Bronchial epithelial cell (primary cell): ENCODE measurements at places on chromosomes 4 and X. TPM values are rescaled to one million over a fixed set of nuclear protein-coding genes. Genes with fewer than 3 reads are reported as not detected.

Gene RGS12
- 34.2 and 41.7 TPM in 2 replicates for total RNA-seq

DNA sequence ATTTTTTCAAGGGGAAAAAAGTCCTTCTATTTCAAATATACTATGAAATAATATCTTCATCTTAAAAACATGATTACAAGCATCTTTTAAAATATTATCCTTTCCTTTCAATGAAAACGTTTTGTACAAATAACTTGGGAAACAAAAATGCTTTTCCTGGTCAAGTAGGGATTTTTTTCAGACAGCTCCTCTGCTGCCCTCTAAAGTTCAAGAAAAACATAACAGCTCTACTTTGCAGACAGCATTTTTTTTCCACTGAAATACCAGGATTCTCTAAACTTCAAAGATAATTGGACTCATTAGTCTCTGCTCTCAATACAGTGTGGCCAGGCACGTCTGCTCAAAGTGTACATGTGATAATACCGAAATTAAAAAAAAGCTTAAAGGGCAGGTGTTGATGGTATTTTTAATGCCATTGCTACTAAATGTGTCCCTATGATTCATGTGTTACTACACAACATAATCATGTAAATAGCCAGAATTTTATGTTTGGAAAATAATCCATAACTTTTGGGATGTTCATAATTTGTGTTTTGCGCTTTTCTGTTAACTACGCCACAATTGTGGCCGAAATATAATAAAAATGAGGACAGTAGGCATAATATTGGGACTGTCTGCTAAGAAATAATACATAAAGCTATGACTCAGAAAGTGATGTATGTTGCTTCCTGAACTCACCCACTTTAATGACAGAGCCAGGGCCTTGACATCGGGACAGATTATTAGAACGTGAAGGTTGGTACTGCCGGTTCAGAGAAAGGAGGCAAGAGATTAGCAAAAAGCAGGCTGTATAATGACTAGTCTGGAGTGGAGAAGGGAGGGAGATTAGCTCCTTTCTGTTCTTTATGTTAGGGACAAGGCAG is 478.9 kb downstream of the KCNIP4 start:
- DNase-seq, result peak; percentile 25

Gene CHRNA9
- total RNA-seq, result 0.13 and 0.26 TPM in 2 replicates

- DNase-seq, result no peak
Observed at GRCh38 chrX:44957848-44958247, 84.9 kb downstream of the KDM6A start.

Gene MAGEC1
- total RNA-seq, result not detected in 2 replicates

GRCh38 chrX:128653524-128654060 is 601.4 kb upstream of the ACTRT1 start:
- no peak for DNase-seq

Gene CABS1
- not detected in 2 replicates for total RNA-seq

GRCh38 chrX:1323315-1323714 is 13.3 kb upstream of the IL3RA start:
- no peak for DNase-seq

DNA sequence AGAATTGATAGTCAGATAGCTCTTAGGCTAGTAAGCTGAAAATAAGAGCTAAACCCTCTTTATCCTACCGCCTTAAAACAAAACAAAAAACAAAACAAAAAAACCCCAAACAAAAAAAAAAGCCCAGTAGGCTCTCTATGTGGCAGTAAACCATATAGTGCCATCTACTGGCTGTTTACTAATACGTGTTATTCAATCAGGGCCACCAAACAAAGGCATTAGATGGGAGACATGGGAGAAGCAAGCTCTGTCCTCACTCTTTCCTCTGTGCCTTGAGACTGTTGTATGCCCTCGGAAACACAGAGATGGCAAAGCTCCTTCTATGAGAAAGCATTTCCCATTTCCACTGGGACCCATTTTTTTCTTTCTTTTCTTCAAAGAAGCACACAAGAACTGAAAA is 148.8 kb upstream of the MID1 start:
- DNase-seq, result peak; percentile 46

Gene ARHGEF9
- total RNA-seq, result 7.4 and 7.9 TPM in 2 replicates

Gene IL2RG
- total RNA-seq, result 0.26 TPM in 1 of 2 replicates, not detected in the other

GRCh38 chr4:91488946-91489345 is 814.8 kb upstream of the GRID2 start:
- DNase-seq, result peak; percentile 27

Gene FGF5
- total RNA-seq, result 0.51 and 1.3 TPM in 2 replicates
